Stimulated activated CD4-positive, alpha-beta T cell treated with anti-CD3 and anti-CD28 coated beads, Interleukin-12 subunit alpha, Interleukin-12 subunit beta, amount 100 ng/mL, for 24 hours (primary cell): ENCODE measurements at places on chromosomes 2 and 18.

GRCh38 chr2:179460181-179460929 is 195.7 kb upstream of the SESTD1 start:
- no peak for DNase-seq

- DNase-seq, result no peak
Observed at GRCh38 chr2:178265851-178266250, 71.5 kb downstream of the OSBPL6 start.

DNA sequence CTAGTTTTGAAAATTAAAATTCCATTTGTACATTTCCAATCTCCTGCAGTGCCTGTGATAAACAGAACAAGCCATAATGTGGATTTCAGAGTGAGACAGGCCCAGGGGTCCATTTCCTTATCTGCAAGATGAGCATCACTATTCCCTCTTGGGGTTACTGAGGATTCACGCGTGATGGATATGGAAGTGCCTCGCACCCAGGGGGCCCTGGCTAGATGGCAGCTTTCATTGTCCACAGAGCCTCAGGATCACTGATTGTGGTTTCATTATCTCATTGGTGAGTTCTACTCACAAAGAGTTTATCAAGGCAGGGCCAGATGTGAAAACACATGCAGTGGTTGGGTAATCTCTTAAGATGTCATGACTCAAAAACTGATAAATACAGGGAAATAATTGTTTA is 11.6 kb downstream of the CNGA3 start:
- no peak for DNase-seq

- no peak for DNase-seq
Observed at GRCh38 chr2:45256867-45257641, 247.8 kb upstream of the SIX2 start.

- DNase-seq, result no peak
Observed at GRCh38 chr18:23587220-23587642, 925 bp upstream of the NPC1 start.

GRCh38 chr2:38586931-38587330 is 15.8 kb downstream of the HNRNPLL start:
- DNase-seq, result no peak

DNA sequence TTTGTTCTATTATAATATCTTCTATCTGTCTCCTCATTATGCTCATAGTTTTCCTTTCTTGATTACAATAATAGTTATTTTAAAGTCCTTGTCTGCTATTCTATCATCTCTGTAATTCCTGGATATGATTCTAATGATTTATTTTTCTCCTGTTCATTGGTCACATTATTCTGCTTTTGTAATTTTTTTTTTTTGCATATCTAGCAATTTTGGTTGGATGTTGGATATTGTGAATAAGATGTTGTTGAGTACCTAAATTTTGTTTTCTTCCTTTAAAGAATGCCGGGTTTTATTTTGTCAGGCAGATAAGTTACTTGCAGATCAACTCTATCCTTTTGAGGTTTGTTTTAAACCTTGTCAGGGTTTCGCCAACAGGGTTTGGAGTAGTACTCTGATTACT is 25.2 kb downstream of the KATNAL2 start:
- DNase-seq, result no peak

GRCh38 chr2:3110994-3111666 is 266.5 kb downstream of the EIPR1 start:
- no peak for DNase-seq

DNA sequence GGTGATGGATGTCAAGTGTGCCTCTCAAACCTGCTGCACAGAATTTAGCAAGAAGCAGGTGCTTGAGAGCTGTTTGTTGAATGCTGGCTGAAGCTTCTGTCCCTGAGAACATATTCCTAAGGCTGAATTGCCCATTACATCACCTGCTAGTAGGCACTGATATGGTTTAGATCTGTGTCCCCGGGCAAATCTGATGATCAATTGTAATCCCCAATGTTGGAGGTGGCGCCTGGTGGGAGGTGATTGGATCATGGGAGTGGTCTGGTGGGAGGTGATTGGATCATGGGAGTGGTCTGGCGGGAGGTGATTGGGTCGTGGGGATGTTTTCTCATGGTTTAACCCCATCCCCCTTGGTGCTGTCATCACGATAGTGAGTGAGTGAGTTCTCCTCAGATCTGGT is 128.0 kb downstream of the HRH4 start:
- no peak for DNase-seq

DNA sequence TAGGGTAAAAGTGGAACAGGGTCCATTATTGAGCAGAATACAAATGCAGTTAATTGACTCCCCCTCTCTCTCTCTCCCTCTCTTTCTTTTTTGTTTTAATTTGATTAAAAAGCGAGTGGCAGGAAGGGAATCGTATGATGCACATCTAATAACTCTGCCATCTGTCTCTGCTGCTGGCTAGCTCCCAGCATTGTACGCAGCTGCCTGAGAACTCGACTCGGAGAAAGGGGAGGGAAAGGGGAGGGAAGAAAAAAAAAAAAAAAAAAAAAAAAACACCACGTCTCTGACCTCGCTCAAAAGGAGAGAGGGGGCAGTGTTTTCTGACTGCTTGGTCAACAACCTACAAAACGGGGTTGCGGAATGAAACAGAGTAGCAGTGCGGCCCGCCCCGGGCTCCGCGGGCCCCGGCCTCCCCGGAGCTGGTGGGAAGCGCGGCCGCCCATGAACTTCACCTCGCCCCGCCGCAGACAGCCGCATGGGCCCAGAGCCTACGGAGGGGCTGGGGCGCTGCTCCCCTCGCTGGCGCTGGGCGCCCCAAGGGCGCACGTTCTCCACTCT is 265.7 kb downstream of the TCF4 start:
- DNase-seq, result peak; percentile 0

- DNase-seq, result no peak
Observed at GRCh38 chr2:217279140-217279539, 419.3 kb upstream of the TNP1 start.

DNA sequence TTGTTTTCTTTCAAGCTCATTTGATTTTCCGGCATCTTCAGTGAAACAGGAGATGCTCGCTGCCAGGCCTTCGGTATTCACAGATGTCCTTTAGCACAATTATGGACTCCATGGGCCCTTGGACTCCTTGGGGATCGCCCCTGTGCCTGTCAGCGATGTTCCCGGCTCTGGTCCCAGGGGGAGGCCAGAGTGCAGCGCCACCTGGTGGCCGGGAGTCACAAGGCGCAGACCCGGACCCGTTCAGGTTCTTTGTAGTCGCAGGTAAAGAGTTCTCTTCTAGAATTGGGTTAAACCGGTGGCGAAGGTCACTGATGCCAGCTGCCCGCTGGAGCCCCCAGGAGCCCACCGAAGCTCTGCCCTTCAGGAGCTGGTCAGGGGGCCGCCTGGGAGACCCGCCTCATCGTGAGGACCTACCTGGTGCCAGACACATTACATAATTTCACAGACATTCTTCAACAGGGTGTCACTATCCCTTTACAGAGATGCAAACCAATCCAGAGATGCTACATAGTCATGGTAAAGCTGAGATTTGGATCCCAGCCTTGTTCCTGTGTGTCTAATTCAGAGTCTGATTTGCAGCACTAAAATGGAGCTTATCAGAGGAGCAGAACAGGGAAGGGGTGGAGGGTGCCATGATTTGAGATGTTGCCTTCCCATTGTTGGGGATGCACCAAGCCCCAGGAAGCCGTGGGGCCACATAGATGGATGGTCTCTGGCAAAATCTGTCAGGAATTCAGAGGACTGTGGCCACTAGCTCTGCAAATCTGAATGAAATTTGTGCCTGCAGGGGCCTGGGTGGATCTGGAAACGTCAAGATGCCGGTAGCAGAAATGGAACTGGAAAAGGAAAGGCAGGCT is 6.0 kb upstream of the INPP5D start:
- DNase-seq, result peak; percentile 73

- no peak for DNase-seq
Observed at GRCh38 chr18:70662588-70662987, 373.7 kb downstream of the SOCS6 start.

DNA sequence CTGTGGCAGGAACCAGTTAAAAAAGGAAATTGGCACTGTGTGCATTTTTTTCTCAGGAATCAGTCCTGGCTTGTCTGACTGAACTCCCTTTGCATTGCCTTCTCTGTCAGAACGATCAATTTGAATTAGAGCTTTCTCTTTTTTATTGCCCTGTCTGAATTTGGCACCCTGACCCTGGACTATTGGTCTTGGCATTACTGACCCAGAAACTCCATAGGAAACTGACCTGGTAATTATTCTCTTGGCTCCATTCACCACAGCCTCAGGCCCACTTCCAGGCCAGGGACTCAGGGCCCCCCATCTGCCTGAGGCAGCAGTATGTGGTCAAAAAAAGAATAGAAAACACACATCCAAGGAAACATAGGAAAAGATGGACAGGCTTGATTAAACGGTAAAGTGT is 32.0 kb upstream of the CCDC88A start:
- DNase-seq, result no peak

GRCh38 chr2:41966920-41967319 is 80.9 kb upstream of the PKDCC start:
- DNase-seq, result no peak

DNA sequence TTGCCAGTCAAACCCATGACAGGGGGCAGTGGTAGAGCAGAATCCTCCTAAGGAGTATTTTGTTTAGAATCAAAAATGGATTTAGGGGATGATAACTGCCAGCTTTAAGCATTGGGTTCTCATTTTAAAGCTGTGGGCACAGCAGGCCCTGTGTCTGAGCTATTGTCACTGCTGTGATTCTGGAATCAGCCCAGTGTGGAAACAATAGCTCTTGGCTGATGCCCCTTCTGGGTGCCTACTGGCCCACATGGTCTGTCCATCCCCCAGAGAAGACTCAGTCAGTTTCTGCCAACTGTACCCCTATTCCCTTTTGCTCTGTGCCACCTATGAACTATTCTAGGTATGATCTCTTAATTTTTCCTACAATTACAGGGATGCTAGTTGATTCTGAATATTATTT is 91.7 kb upstream of the LRRTM1 start:
- no peak for DNase-seq

- DNase-seq, result no peak
Observed at GRCh38 chr18:36160959-36161371, 26.3 kb upstream of the MOCOS start.

- no peak for DNase-seq
Observed at GRCh38 chr2:112682101-112682500, 36.4 kb downstream of the SLC20A1 start.

- no peak for DNase-seq
Observed at GRCh38 chr18:3782901-3783300, 332.9 kb downstream of the TGIF1 start.

- DNase-seq, result no peak
Observed at GRCh38 chr2:240891492-240892340, 4.2 kb downstream of the MAB21L4 start.

DNA sequence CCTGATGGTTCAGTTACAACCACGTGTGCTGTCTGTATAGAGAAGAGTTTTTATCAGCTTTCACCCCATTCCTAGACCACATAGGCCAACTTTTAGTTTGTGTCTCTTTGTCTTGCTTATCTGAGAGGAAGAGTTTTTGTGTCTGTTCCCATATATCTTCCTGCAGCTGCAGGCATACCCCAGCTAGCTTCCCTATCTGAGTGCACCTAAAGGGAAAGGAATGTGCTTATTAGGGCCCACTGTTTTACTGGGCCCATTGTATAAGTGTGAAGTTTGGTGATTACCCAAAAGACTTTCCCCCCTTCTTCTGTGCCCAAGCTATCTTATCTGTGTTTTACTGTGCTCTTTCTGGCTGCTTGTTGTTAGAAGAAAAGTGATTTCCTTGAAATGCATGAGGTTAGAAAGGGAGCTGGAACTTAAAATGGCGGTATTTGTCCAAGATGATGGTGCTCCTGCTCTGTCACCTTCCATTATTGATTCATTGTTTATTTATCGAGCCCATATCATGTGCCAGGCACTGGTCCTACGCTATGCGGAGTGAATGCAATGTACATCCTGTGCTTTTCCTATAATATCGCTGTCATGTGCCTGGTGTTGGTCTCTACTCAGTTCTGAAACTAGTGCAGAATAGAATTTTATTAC is 57.2 kb downstream of the NYAP2 start:
- DNase-seq, result no peak

- DNase-seq, result no peak
Observed at GRCh38 chr18:45528712-45529336, 86.5 kb upstream of the SLC14A2 start.

DNA sequence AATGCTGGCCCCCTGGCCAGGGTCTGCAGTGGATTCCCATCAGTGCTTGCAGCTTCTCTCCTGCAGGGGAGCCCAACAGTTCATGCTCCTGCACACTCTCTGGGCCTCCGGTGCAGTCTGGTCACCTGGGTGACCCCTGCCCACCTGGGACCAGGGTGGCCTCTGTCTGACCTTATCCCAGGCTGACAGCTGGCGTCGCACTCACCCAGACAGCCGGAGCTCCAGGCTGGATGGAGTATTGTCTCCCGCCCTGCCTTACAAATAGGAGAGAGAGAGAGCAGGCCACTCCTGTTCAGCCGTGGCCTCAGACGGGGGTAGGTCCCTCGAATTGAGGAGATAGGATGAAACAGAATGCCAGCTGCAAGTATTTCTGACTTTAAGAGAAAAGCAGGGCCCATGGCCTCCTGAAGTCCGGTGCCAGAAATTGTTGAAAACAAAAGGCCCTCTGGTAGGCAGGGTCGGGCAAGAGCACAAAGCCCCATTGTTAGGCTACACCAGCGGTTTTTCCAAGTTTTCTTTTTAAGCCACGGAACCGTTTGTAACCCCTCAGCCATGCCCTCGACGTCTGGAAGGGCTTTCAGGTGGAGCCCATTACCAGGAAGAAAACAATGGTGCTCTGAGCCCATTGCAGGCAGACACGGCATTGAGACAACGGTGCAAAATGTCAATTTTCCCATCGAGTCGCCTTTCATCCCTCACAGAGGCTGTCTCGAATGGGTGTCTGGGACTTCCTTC is 258.4 kb downstream of the BCL11A start:
- DNase-seq, result no peak

GRCh38 chr2:158723921-158724802 is 71.0 kb upstream of the DAPL1 start:
- no peak for DNase-seq

DNA sequence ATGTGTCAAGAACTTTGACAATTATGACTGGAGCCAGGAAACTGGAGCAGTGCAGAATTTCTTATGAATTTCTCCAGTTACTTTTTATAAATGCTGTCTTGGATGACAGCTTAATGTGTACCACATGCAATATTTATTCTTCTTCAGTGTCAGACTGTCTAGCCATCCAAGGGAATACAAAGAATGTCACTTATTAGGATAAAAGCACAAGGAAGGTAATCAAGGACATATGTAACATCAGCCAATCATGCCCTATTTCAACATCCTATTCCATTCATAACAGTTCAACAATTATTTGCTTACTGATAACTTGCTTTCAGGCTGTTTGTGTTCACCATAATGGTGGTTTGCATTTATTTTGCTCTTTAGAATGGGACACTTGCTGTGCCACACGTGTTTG is 139.8 kb downstream of the OLA1 start:
- no peak for DNase-seq

- no peak for DNase-seq
Observed at GRCh38 chr2:239273280-239274234, 127.3 kb downstream of the HDAC4 start.

GRCh38 chr2:164850235-164850634 is 8.6 kb upstream of the COBLL1 start:
- DNase-seq, result no peak

DNA sequence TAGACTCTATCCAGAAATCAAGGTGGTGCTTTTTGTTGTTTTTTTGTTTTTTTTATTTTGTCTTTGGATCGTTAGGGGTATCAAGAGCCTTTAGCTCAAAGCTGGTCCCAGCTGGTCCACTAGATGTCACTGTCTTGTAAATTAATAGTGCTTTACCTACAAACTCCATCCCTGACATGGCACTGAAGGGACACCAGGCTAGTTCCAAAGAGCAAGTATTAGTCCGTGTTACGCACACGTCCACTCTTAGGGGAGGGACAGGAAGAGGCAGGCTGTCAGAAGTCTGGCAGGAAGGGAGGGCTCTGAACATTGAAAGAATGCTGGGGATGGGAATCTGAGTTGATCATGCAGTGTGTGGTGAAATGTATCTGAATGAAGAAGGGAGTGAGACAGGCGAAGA is 85.9 kb upstream of the CCBE1 start:
- no peak for DNase-seq
